ENCODE measurements at places on chromosomes 13 and 19.

DNA sequence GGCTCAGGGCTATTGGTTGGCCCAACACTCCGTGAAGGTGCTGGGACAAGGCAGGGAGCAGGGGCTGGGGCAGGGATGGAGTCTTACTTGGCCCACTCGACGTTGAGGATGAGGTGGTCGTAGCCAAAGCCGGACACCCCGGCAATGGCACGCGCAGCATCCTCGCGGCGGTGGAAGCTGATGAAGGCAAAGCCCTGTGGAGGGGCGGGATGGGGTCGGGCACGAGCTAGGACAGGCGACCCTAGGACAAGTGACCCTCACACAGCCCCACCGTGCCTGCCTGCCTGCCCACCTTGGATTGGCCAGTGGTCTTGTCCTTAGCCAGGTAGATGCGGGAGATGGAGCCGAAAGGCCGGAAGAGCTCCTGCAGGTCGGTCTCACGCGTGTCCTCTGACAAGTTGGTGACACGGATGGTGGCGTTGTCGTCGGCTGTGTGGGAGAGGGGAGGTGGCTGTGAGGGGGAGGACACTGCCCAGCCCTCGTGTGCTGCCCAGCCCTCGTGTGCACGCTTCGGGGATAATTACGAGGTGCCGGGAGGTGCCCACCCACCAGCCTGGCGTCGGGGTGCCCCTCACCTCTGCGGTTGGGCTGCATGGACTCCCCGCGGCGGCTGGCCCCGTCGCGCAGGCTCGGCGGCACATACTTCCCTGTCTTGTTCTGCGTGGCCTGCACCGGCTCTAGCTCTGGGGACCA, 4.0 kb downstream of the P2RY11 start:
- DNase-seq: peak; percentile 87

GRCh38 chr19:4713384-4713951, 10.2 kb downstream of the DPP9 start:
- peak; percentile 97 for DNase-seq

DNA sequence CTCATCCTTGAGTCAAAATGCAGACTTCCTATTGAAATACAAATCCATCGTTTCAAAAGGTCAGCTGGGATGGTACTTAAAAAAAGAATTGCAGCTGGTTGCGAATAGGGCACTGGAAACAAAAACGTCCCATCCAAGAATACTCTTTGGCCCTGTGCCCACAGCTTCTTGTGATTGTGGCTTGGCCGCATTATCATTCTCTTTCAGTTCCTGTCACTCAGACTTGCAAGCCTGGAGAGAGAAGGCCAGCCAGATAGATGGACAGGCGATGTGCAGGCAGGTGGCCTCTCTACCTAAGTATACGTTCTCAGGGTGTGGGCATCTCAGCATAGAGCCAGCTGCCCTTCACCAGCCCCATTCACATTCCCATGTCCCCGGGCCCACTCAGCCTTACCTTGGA, 208.5 kb upstream of the ZNF536 start:
- peak; percentile 47 for DNase-seq

DNA sequence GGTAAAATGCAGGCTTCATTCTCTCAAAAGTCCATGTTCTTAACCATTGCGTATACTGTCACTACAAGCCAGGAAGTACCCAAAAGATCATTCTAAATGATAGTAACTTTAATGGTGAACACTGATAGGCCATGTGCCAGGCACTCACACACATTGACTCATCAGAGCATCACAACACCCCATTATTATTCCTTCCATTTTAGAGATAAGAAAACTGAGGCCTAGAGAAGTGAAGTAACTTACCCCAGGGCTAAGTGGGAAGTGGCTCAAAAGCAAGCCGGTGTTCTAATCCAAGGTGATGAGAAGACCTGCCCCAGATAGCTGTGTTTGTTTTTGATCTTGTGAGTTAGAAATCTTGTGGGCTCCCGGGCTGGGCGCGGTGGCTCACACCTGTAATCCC, 1.4 kb upstream of the PHLDB3 start:
- no peak for DNase-seq

DNA sequence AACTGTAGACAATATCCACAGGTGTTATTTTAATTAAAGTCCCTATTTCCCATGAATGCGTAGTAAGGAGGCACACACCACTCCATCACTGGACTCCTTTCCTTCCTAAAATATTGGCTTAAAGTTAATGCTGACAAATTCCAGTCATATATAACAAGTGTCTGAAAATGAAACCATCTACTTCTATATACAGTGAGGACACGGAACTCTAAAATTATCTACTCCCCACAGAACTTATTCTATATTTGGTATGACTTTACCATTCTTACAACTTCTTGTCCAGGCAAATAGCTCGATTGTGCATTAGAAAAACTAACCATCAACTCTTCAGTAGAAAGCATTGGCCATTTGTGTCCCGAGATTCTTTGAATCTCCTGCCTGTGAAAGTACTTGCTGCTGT, 1560.2 kb downstream of the EFNB2 start:
- no peak for DNase-seq

GRCh38 chr19:293436-294110, 2.4 kb upstream of the PLPP2 start:
- DNase-seq: no peak

- no peak for DNase-seq
Measured at GRCh38 chr13:65719831-65720230, 1510.3 kb downstream of the PCDH9 start.
